GM23248 (cell line): ENCODE measurements at places on chromosomes 5 and 9.

GRCh38 chr5:133371371-133372155 lies 240.8 kb downstream of the FSTL4 start:
- no peak for DNase-seq

DNA sequence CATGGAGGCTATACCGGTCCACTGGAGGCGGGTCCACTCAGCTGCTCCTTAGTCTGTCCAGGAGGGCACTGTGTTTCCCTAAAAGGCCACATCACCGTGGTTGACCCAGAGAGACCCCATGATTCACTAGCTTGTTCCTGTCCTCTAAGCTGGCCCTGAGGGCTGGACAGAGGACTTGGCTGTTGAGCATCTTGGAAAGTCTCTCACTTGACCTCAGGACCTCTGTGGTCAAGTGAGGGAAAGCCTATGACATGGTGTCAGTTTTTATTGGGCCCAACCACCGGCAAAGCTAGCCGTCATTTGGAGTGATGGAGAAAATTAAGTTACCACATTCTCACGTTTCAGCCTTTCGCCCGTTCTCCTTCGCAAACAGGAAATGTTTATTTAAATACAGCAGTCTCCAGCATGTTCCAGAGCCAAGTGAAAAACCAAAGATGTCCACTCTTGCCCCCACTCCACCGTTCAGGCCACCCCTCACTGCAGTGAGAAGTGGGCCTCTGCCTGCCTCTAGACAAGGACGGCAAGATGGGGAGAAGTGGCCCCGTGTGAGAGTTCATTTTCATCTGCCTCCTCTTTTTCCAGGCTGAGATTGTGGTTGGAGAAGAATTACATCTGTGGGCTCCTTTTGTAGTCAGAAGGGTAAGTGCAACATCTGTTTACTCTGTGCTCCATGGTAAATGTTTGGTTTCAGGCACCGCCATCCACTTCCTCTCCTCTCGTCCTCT lies 4.4 kb downstream of the SLIT3 start:
- DNase-seq, result peak; percentile 77

DNA sequence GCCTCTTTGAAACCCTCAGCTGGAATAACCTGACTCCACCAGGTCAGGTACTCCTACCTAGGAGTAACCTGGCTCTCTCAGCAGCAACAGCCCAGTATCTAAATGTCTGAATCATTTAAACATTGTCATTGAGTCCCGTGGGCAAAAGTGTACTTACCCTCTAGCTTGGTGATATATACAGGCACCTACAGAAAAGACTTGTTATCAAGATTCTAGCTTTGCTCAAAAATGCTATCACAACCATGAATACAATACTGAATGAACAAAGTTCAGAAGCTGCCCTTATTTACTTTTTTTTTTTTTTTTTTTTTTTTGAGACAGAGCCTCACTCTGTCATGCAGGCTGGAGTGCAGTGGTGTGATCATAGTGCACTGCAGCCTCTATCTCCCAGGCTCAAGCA lies 268.2 kb downstream of the ZNF608 start:
- no peak for DNase-seq

DNA sequence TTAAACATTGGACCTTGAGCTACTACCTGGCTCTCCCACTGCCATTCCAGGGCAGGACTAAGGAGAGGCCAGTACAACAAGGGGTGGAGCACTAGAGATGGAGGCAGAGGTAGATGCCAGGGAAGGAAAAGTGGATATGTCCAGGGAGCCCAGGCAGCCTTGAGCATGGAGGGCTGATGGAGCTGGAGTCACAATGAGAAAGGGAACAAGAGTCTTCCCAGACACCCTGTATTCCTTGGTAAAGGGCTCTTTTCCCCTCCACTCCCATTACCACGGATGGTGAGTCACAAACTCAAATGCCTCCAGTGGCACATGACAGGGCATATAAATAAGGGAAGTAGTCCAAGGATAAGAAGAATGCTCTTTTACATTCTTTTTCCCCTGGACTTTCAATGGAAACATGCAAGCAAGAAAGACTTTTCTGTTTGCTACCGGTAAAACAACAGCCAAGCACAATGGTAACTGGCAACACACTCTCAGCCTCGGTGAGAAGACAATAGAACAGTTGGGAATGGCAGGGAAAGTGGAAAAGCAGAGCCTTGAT lies 16.7 kb downstream of the ERAP1 start:
- DNase-seq, result peak; percentile 52

GRCh38 chr5:76805821-76806505 lies 12.9 kb upstream of the F2RL1 start:
- DNase-seq, result peak; percentile 97

- DNase-seq, result no peak
Observed at GRCh38 chr5:36058776-36059175, 7.9 kb downstream of the UGT3A2 start.

DNA sequence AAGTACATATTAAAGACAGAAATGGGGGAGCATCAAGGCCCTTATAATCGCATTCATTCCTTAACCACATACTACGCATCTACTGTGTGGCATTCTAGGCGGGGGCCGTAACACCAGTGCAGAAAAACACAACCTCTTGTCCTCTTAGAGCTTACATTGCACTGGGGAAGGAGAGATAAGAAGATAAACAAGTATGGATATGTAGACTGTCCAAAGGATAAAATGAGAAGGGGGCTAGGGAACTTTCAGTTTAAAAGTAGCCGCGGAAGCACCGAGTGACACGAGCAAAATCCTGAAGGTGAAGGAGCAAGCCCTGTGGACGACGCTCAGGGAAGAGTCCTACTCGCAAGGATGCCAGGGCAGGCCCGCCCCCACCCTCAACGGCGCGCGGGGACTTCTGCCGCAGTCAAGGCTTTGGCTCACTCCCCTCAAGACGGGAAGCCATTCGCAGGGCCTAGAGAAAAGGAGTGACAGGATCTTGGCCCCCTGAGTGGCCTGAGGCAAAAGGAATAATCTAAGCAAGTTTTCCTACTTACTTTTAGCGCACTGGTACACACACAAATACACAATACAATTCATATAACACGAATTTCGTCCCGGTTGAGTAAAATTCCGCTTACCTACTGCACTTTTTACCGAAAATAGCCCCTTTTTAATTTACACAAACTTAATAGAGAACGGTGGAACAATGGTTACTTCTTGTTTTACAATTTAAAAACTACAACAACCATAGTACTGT lies 1.3 kb upstream of the NIPBL start:
- peak; percentile 81 for DNase-seq

DNA sequence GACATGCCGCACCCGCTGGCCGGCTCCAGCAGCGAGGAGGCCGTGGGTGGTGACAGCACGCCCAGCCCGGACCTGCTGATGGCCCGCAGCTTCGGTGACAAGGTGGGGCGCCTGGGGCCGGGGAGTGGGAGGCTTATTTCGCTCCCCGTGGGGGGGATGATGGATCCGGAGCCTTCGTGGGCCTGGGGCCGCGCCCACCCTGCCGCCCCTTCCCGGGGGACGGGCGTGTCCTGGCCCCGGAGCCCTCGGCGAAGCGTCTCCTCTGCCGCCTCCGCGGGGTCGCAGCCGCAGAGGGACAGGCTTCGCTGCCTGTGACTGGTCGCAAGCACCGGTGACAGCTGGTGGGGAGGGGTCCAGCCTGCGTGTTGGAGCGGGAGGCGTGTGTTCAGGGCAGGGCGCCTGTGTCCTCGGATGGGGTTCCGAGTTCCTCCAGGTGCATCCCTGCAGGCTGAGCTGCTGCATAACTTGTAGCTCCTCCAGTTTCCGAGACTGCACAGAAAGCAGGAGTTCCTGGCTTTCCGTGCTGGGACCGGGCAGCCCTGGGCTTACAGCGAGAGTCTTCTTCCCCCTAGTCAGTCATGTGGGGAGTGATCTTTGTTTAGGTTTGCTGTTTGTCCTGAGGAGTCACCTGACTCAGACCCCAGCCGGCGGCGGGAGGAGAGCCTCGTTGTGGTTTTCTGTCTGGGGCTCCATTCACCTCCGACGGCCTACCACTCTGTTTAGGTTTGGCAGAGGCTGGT lies 666 bp downstream of the SNX30 start:
- peak; percentile 77 for DNase-seq

GRCh38 chr5:127561254-127561653 lies 43.8 kb downstream of the PRRC1 start:
- peak; percentile 75 for DNase-seq
